Posterior vena cava (tissue), 2 donors: ENCODE measurements at places on chromosomes 2 and 18. TPM values are rescaled to one million over a fixed set of nuclear protein-coding genes. Genes with fewer than 3 reads are reported as not detected.
A peak's percentile ranks its signal among the peaks of the same experiment; 100 is the strongest.

DNA sequence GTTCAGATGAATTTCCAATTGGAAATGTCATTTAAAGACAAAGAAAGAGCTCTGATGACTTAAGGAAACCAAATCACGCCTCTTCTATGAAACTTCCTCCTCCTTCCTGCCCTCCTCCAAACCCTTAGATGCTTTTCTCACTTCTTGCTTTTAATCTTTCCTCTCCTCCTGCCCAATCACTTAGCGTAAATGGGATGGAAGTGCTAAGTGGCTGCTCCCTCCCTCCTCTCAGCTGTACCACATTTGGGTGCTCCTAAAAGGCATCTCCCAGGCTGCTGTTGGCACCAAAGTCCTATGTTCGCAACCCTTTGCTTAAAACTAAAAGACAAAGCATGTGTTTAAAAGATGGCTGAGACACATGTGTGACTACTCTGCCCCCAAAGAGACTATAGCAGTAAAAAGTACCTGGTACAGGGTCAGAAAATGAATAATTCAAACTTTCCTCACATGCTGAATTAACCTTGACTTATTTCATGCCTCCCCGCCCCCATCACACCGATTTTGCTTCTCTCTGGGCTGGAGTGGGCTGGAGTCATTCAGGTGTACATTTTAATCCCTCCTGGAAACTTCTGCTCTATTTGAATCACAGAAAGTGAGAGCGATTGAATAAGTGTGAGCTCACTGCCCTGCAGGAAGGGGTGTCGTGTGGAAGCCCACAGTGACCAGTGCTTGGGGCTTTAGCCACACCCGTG lies 59.2 kb upstream of the KLF7 start:
- DNase-seq = no peak

DNA sequence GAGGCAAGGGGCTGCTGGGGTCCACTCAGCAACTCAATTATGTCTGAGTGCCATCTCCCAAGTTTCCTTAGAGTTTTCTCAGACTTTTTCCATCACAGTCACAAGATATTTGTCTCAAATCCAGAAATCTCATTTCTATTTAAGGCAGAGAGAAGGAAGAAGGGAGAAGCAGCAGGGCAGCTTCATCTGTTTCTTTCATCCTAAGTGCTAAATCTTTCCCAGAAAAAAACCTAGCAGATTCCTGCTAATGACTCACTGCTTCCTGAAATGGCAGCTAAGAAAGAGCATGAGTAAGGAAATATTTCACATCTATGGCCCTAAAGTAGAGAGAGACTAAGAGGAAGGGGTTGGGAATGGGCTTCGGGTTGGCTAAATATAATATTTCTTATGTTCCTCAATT lies 88.0 kb downstream of the KYNU start:
- DNase-seq = no peak

DNA sequence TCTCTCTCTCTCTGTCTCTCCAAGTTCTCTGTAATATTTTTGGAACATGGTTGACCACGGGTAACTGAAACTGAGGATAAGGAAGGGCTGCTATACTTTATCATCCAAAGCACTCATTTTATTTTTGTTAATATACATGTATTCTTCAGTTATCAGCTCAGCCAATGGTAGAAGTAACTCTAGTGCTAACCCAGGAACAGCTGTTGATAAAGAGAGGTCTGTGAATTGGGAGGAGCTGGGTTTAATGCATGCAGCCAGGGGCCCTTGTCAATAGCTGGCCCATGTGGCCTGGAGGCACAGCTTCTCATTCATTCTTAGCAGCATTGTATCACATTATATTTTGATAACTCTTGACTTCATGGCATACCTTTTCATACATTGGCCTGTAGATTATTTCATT lies 401.6 kb downstream of the EPHA4 start:
- DNase-seq = no peak

- peak; percentile 36 for DNase-seq
Measured at GRCh38 chr2:95374029-95374428, 28.5 kb upstream of the FAHD2A start.

GRCh38 chr2:149719695-149720094 lies 132.1 kb upstream of the MMADHC start:
- DNase-seq = no peak

GRCh38 chr2:224875841-224876240 lies 159.7 kb upstream of the CCDC195 start:
- DNase-seq = no peak

GRCh38 chr2:64122358-64122757 lies 21.9 kb downstream of the PELI1 start:
- no peak for DNase-seq

GRCh38 chr2:178747767-178748166 lies 59.5 kb downstream of the TTN start:
- DNase-seq = no peak

DNA sequence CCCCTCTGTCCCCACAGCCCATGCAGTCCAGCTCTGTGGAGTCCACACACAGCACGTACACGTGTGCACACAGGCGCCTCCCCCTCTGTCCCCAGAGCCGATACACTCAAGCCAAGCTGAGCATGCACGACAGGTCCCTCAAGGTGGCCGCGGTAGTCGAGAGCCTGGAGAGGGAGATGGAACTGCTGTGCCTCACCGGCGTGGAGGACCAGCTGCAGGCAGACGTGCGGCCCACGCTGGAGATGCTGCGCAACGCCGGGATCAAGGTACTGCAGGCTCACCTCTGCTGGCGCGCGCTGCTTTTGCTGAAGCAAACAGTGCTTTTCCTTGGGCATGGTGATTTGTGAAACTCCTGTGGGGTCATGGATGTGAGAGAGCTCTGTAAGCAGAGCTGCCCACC lies 58.5 kb upstream of the NFATC1 start:
- DNase-seq = no peak

GRCh38 chr2:231361701-231362554 lies 33.6 kb upstream of the B3GNT7 start:
- peak; percentile 72 for DNase-seq

DNA sequence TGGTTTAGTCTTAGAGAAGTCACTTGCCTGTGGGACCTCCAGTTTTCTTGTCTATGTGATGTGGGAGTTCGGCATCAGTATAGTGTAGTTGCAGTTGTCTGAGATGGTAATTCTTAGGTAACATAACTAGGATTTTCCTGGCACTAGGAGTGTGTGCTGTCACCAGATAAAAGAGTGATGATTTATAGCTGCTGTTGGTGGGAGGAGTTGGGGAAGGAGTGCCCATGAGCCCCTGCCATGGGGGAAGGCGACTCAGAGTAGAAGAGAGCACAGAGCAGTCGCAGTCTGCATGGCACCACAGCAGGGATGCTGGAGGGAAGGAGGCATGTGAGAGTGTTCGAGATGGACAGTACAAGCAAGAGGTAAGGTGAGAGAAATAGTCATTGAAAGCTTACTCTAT lies 38.7 kb downstream of the ATP9B start:
- DNase-seq = no peak

GRCh38 chr18:74825460-74825859 lies 227.8 kb downstream of the ZNF407 start:
- DNase-seq = no peak

- DNase-seq = peak; percentile 58
Measured at GRCh38 chr2:1480671-1481076, 67.4 kb downstream of the TPO start.

DNA sequence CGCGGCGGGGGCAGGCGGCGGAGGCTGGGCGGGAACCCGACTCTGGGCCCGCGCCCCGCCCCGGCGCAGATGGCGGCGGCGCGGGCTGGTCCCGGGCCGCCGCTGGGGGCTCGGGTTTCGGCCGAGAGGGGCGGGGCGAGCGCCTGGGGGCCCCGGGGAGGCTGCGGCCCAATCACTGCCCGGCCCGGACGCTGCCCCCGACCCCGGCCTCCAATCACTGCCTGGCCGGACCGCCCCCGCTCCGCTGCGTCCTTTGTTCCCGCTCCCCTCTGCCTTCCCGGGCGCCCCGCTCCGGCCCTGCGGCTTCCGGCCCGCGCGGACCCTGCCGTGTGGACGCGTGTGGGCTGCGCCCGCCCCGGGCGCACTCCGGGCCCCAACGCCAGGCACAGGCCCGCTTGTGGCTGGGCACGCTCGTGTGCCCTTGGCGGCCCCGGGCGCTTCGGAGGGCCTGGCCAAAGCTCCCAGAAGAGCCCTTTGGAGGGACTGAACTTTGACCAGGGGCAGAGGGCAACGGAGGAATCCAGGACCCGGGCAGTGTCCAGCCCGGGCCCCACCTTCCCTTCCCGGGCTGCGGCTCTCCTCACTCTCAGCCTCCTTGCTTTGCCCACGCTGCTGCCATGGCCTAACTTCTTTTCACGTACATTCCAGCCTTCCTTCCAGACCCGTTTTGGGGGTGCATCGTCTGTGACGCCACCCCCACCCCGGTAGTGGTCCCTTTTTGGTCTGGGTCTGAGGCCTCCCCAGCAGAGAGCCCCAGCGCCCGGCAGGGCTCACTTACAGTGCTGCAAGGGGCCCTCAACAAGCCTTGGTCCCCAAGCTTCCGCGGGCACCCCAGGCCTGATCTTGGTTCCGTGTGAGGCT lies 27.1 kb upstream of the PTMA start:
- DNase-seq = peak; percentile 93

DNA sequence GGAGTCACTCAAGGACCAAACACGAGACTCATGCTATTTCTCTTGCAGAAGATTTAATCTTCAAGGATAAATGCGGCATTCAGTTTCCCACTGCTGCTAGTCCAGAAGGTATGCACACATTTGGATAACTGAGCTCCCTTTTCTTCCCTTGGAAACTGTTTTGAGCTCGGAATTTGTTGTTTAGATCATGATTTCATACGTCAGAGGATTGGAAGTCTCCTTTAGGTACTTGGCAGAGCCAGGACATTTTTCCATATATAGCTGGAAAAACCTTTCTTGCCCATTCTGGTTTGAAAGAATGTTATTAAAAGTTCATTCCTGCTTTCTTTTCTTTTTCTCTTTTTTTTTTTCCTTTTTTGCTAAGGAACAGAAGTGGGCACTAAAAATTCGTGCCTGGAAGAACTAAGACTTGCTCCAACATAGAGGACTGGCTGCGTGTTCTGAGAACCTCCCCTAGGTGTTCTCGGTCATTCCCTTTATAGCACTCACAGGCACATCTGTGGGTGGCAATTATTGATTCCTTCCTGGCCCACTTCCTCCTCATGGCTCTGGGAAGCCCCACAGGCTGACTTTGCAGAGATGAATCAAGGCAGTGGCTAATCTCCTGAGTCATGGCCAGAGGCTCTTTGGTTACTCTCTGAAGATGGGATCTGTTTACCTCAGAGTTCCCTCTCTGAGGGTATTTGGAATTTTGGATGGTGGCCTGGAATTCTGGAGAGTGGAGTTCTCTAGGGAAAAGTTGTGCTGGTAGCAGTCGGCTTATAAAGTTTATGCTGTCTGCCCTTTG lies 104.8 kb downstream of the PLCL1 start:
- no peak for DNase-seq

- DNase-seq = no peak
Measured at GRCh38 chr18:77054288-77054605, 78.3 kb downstream of the MBP start.

DNA sequence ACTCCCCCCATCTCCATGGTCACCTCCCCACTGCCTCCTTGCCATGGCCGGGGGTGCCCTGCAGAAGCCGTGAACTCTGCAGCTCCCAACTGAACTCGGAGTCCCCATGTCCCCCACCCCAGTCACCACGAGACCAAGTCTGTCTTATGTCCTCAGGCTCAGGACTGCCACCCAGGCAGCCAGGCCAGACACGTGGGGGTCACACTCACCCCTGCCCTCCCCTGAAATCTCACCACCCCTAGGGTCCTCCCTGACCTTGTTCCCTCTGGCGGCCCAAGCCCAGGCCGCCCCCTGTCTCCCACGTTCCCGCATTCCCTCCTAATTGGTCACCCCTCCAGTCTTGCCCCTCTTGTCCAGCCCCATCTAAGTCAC lies 11.0 kb downstream of the AQP12A start:
- peak; percentile 57 for DNase-seq

GRCh38 chr2:218315397-218315796 lies 23.1 kb upstream of the TMBIM1 start:
- no peak for DNase-seq

DNA sequence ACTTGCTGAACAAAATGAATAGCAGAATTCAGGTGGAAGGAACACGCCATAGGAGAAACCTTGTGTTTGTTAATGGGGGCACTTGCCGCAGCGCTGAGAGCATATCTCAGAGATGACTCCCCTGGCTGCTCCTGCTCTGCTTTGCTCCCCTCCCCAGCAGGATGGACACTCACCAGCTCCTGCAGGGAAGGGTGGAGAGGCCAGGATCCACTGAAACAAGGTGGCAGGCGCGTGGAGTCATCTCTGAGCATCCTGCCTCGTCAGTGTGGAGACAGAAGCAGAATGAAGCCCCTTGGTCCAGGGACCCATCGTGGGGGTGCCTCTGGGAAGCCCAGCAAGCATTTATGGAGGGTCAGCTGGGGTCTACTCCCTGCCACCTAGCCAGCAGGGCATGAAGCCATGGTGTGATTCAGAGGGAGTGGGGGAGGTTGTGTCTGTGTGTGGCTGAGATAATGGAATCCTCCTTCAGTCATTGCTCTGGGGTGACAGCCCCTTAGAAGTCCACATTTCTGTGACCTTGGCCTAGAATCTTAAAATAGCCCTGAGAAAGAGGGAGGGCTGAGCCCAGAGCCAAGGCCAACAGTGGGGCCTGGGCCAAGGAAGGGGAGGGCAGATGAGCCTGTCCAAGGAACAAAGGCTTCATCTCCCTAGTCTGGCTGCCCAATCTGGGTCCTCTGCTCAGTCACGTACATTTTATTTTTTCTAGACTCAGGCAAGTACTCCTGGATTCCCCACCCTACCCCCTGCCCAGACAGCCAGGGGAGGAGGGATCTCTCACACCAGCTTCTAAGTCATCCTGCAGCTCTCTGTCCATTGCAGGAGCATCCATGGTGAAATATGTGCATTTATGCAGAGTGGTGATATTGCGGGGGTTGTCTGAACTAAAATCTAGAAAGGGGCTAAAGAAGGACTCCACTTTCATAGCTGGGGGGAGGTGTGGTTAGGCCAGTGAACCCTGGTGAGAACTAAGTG lies 215.4 kb downstream of the ZBTB7C start:
- no peak for DNase-seq

GRCh38 chr18:49529596-49529995 lies 32.3 kb upstream of the LIPG start:
- DNase-seq = no peak

GRCh38 chr2:241863536-241863954 lies 4.9 kb upstream of the PDCD1 start:
- no peak for DNase-seq

GRCh38 chr2:196200557-196200956 lies 29.2 kb upstream of the STK17B start:
- DNase-seq = no peak

DNA sequence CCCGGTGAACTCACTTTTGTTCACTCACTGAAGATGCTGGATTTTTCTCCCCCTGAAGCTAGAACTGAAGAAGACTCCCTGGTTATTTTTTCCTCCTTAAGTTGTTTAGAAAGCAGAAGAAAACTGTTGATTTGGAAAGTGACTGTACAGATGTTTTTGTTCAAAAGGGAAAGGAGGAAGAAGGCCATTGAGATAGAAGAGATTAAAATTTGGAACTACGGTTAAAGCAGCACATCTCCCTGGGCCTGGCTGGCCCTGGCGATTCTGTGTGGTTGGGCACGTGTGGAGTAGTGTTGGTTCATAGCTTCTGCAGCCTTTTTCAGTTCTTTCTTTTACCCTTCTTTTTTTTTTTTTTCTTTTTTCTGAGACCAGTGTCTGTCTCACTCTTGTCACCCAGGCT lies 109.2 kb downstream of the MAP4K4 start:
- no peak for DNase-seq

GRCh38 chr2:233218836-233219235 lies 32.6 kb upstream of the ATG16L1 start:
- DNase-seq = peak; percentile 42

NLRC4 gene
- total RNA-seq = 4.0 TPM

SIX2 gene
- 1.3 TPM for total RNA-seq

ZNF385B gene
- 2.0 TPM for total RNA-seq

OR6B3 gene
- total RNA-seq = not detected

ZNF513 gene
- 15.6 TPM for total RNA-seq
